ENCODE measurements at places on chromosomes 2 and 18.

- H3K27ac ChIP-seq = no peak overlapping the region
- no peaks in the 10 kb centered on the region for H3K4me1 ChIP-seq
- no peaks in the 10 kb centered on the region for H3K36me3 ChIP-seq
- H3K27me3 ChIP-seq = no peaks in the 10 kb centered on the region
These were observed 33.2 kb downstream of the ADCY3 start for GRCh38 chr2:24886691-24887304.

- no peak overlapping the region for H3K4me3 ChIP-seq
- no peaks in the 10 kb centered on the region for H3K4me1 ChIP-seq
- H3K36me3 ChIP-seq = no peaks in the 10 kb centered on the region
- H3K27ac ChIP-seq = no peak overlapping the region
These were observed 12.6 kb downstream of the GKN1 start for GRCh38 chr2:68987021-68987503.

DNA sequence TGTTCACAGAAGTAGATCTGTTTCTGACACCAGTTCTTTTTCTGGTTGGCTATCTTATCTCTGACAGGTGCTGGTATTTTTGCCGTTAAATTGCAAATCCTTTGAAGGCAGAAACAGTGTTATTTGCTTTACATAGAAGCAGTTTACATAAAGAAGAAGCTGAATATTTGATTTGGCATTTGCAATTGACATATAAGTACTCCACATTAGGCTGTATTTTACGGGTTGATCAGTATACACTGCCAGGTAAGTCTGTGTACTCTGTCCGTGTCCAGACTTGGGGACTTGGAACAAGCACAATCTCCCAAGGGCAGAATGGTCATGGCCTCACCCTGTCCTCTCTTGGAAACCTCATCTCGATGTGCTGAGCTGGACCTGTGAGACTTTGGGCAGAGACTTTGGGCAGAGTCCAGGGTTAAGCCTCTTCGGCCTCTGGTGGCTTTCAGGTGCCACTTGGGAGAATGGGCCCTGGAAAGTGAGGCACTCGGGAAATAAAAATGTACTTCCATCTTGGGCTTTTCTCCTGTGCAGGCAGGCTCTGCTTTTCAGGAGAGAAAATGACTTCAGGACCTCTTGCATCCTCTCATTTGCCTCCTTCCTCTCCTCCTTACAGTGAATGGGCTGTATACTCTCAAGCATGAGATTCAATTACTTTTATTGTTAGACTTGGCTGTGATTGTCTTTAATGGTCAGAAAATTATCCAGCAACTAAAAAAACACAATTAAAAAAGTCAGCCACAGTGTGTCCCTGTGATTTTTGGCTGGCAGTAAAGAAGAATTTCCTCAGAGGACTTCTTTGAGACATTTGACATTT, 108.5 kb downstream of the RAPGEF4 start:
- no peak overlapping the region for H3K27ac ChIP-seq
- no peaks in the 10 kb centered on the region for H3K4me1 ChIP-seq
- DNase-seq = peak; percentile 39
- H3K27me3 ChIP-seq = no peaks in the 10 kb centered on the region
- H3K4me3 ChIP-seq = no peak overlapping the region

- no peaks in the 10 kb centered on the region for H3K27me3 ChIP-seq
- no peak overlapping the region for H3K27ac ChIP-seq
- H3K4me3 ChIP-seq = no peak overlapping the region
- no peaks in the 10 kb centered on the region for H3K4me1 ChIP-seq
- H3K36me3 ChIP-seq = no peaks in the 10 kb centered on the region
- no peak for DNase-seq
These were observed 218.3 kb upstream of the STK17B start for GRCh38 chr2:196389670-196390069.

GRCh38 chr2:203989521-203989920, 53.0 kb downstream of the ICOS start:
- H3K27me3 ChIP-seq = peaks cover 2% of the 10 kb centered on the region
- no peak overlapping the region for H3K4me3 ChIP-seq
- H3K4me1 ChIP-seq = no peaks in the 10 kb centered on the region

- H3K4me1 ChIP-seq = no peaks in the 10 kb centered on the region
- no peak for DNase-seq
- H3K4me3 ChIP-seq = no peak overlapping the region
- no peak overlapping the region for H3K27ac ChIP-seq
- H3K27me3 ChIP-seq = no peaks in the 10 kb centered on the region
These were observed 38.3 kb downstream of the TMEM17 start for GRCh38 chr2:62467475-62468321.

DNA sequence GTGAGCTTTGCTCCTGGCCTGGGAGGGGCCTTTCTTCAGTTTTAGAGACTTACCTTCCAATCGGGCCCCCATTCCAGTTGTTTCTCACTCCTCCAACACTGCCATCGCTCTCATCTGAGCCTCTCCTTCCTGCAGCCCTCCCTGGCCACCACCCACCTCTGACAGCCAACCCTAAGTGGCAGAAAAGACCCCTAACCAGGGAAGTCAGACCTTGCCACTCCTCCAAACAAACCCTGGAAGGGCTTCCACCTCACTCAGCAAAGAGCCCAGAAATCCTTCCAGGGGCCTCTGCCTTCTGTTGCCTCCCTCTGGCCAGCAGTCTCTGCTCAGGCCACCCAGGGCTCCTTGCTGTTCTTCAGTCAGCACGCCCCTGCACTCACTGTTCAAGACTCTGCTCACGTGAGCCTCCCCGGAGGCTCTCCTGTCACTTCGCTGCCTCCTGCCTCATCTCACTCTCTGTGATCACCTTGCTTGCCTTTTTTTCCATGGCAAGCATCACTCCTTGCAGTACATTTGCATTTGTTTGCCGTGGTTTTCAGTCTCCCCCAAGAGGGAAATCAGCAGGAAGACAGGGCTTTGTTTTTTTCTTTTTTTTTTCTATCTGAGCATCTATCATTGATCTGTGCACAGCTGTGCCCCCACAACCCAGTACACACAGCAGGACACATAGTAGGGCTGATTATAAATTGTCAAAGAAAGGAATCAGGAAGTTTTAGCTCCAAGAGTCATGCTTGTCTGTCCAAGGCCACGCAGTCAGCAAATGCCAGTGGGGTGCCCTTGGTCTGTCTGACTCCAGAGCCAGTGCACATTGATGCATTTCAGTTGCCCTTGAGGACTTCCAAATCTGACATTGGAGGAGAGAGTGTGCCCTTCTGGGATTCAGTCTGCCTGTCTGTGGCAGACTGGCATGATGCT, 83.9 kb downstream of the INHBB start:
- H3K4me3 ChIP-seq = no peak overlapping the region
- DNase-seq = no peak
- peaks cover 8% of the 10 kb centered on the region for H3K27me3 ChIP-seq
- no peak overlapping the region for H3K27ac ChIP-seq
- no peaks in the 10 kb centered on the region for H3K4me1 ChIP-seq

All from small intestine (tissue), 16 donors.